ENCODE measurements at places on chromosomes 2 and 18. TPM values are rescaled to one million over a fixed set of nuclear protein-coding genes. Genes with fewer than 3 reads are reported as not detected.

DNA sequence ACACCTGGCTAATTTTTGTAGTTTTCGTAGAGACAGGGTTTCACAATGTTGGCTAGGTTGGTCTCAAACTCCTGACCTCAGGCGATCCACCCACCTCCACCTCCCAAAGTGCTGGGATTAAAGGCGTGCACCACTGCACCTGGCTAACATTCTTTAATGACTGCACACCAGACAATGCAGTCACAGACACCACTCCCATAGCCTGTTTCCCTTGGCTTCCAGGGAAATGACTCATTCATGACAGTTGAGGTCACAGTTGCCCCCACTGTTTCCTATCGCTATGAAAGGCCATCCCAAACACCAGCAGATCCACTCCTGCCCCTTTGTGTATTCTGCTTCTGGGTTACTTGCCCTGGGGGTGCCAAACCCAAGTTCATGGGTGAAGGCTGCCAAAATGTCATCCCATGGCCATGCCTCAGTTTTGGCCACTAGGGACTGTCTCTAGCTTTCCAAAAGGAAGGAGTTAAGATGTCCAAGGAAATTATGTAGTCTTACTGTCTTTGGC is 8.7 kb downstream of the CHMP1B start:
- peak; percentile 84 for DNase-seq

- DNase-seq = no peak
Observed at GRCh38 chr2:7430869-7431641, 513.8 kb downstream of the RNF144A start.

DNA sequence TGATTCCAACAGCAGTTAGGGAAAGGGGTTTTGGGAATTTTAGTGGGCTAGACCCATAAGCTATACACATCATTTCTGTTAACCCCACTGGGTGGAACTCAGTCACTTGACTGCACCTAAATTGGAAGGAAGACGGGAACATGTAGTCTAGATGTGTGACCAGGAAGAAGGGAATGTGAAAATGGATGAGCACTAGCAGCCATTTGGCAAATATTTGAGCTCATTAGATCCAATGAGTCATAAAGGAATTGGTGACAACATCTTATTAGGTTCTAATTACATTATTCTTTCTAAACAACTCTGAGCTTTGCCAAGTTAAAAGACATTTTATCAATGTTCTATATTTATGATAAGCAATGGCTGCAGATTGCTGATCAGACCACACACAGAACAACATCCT is 400.6 kb downstream of the IRS1 start:
- no peak for DNase-seq

Gene TMEM200C
- under 0.01 TPM for total RNA-seq
